ENCODE measurements at places on chromosomes 2 and 18.

DNA sequence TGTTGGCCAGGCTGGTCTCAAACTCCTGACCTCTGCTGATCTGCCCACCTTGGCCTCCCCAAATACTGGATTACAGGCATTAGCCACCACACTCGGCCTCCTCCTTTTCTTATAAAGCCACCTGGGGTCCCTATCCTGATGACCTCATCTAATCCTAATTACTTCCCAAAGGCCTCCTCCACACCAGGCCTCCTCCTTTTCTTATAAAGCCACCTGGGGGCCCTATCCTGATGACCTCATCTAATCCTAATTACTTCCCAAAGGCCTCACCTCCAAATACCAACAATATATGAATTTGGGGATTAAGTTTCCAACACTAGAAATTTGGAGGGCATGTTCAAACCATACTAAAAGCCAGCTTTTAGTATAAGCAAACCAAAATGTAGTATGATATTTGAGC lies 9.7 kb upstream of the RMC1 start:
- DNase-seq = no peak

DNA sequence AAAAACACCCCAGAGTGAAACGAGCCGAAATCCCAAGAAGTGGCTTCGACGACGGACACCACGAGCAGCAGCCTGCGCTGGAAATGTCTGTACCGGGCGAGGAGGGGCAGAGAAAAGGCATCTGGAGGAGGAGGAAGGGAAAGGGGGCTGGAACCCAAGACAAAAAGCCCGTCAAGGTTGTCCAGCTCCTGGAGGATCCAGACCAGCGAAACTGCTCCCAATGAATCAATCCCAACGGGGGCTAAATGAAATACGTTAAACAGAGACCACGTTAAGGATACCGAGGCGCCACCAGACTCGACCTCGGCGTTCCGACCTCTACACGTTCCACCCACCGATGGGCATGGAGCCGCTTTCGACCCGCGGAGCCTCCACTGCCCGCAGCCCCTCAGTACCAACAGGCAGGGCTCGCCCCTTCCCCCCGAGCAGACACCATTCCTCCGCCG lies 400 bp downstream of the CCDC88A start:
- no peak for DNase-seq

- no peak for DNase-seq
Observed at GRCh38 chr2:99865818-99866676, 276.3 kb downstream of the AFF3 start.

DNA sequence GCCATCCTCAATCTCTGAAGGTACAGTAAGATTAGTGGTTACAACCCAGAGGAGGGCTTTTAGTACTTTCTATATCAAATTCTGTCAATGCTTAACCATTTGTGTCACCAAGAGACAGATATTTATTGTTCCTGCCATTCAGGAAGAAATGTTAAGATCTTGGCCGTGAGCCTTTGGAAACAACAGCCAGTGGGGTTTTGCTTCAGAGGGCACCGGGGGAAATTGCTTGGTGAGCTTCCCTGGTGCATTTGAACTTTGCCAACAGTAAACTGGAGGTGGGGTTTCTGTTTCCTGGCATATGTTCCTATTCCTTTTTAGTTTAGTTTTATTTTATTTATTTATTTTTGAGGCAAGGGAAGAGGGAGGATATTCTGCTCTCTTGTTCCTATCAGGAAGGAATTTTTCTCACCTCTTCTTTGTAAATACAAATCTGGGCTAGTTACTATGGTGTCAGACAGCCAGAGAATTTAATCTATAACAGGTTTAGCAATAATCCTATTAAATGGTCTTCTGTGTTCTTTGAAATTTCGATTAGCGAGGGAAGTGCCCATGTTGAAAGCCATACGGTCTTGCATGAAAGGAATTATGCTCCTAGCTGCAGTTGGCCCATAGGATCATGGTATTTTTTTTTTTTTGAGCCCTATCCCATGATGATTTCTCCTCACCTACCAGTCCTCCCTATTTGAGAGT lies 95.7 kb downstream of the MAIP1 start:
- no peak for DNase-seq

DNA sequence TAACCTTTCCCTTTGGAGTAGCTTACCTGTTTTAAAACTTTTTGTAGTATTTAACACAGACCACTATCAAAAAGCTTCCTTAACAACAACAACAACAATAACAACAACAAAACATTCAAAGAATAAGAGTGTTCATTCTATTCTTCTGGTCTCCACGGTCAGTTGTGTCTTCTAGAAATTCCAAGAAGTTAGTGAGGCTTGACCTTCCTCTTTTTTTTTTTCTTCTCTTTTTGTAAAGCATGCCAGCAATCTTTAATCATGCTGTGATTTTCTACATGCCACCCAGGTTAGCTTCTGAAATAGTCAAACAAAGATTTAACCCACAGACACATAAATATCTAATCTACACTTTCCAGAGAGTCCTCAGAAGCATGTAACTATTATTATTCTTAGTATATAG lies 28.4 kb upstream of the KLHL14 start:
- no peak for DNase-seq

DNA sequence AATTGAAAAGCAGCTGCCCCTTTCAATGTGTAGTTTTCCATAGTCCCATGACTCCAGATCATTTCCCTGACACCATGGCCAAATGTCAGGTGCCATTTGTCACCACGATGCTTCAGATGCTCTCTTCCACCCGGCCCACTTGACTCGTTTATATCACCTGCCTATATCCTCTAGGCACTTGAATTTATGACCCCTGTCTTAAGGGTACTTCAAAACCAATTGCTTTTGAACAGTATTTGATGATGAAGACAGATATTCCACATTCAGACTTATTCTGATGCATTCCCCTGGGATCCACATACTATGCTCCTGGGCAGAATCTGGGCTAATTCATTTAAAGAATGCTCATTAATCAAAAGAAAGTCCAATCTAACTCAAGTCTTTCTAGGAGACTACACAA lies 16.9 kb upstream of the RHBDD1 start:
- no peak for DNase-seq

- no peak for DNase-seq
Observed at GRCh38 chr2:54470266-54470938, 14.3 kb downstream of the SPTBN1 start.

- no peak for DNase-seq
Observed at GRCh38 chr2:106105151-106105922, 88.8 kb downstream of the UXS1 start.

DNA sequence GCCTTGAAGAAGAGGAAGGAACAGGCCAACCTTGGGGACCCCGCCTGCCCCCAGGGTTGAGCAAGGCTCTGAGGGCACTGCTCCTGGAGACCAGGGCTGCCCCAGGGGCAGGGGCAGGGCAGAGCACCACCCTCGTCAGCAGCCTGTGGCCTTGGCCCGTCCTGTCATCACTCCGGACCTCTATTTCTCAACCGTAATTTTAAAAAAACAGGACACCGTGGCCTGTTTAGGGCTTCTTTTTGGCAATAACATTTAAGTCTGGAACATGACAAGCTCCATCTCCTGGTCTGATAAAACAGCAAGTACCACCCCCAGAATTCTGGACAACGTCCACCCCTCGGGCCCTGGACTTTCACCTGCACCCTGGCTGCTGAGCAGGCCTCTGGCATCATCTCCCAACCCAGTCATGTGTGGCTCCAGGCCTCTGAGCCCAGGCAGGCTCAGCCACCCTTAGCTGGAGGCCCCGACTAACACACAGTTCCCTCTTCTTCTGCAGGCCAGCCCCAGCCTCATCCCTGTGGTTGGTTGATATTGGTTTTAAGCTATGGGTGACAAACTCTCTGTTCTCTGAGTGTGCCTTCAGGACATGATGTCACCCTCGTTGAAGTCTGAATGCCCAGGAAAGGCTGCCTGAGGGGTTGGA lies 22.6 kb upstream of the ID2 start:
- no peak for DNase-seq

DNA sequence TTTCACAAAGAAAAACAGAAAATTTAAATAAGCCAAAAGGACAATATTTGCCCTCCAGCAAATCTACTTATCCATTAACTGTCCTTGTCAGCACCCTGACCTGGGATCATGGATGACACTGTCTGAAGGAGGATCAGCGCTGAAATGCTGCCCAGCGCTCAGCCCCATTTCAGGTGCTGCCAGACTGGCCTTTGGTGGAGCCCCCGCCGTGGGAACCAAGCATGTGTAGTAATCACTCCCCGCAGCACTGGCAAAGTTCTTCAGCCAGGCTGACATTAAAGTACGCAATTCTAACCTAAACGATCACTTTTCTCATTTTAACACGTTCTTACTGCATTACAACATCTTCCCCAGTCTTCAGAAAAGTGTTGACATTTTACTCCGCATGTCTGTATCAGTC lies 108.6 kb upstream of the GPC1 start:
- no peak for DNase-seq

DNA sequence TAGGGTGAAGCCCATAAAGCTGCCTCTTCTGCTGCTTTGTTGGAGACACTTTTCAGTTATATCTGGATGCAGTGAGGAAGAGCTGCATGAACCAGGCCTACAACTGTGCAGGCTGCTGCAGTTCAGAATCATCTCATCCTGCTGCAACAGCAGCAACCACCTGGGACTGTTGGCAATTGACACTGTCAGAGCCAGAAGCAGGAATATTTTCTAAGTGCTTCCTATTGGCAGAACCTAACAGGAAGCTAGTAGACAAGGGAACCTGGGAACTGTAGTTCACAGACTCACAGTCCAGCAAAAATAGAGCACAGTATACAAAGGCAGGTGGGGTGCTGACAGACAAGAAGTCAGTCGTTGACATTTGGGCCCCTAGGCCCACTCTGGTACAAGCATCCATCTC lies 452.9 kb upstream of the SPRED2 start:
- DNase-seq = no peak

DNA sequence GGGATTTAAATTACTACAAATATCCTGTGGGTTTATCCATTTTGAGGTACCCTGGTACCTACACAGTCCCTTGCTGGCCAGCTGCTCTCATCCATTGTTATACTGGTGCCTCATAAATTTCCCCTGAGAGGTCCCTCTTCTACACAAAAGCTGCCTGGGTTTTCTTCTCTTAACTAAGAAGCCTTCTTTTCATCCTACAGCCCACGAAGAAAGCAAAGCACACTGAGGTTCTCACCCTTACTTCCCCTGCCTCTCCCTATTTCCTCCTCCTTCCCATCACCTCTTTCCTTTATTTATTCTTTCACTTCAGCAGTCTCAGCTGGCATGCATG lies 154.9 kb downstream of the CSRNP3 start:
- DNase-seq = no peak

- DNase-seq = no peak
Observed at GRCh38 chr2:98347298-98348065, 1.2 kb downstream of the CNGA3 start.

DNA sequence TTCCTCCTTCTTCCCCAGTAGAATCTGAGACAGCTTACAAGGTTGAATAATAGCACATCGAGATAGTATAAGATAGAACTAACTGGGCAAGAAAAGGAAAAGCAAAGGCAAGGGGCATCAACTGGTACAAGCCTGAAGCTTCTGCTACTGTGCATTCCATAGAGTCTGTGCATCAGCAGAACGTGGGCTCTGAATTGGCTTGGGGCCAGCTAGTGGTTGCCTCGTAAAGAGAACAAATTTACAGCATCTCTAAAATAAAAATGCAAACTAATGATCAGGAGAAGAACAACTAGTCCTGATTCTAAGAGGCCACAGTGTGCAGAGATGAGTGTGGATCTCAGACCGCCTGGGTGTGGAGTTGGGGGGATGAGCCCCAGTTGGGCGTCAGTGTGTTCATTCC lies 36.6 kb downstream of the UPP2 start:
- DNase-seq = no peak

DNA sequence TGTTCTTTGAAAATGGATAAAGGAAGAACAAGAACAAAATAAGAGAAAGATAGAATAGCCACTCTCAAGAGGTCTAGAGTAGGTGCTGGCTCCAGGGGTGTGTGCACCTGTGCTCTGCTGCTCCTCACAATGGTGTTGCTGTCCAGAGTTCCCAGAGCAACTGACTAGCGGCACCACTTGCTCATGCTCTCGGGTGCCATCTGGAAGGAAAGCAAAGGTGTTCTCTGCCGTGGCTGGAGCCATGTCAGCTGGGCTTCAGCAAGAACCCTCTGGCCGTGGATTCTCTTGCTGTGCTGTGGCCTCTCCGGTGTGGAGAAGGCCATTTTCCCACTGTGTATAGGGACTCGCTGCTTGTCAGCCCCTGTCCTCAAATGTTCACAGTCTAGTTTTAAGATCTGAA lies 114.6 kb upstream of the TEX51 start:
- no peak for DNase-seq

DNA sequence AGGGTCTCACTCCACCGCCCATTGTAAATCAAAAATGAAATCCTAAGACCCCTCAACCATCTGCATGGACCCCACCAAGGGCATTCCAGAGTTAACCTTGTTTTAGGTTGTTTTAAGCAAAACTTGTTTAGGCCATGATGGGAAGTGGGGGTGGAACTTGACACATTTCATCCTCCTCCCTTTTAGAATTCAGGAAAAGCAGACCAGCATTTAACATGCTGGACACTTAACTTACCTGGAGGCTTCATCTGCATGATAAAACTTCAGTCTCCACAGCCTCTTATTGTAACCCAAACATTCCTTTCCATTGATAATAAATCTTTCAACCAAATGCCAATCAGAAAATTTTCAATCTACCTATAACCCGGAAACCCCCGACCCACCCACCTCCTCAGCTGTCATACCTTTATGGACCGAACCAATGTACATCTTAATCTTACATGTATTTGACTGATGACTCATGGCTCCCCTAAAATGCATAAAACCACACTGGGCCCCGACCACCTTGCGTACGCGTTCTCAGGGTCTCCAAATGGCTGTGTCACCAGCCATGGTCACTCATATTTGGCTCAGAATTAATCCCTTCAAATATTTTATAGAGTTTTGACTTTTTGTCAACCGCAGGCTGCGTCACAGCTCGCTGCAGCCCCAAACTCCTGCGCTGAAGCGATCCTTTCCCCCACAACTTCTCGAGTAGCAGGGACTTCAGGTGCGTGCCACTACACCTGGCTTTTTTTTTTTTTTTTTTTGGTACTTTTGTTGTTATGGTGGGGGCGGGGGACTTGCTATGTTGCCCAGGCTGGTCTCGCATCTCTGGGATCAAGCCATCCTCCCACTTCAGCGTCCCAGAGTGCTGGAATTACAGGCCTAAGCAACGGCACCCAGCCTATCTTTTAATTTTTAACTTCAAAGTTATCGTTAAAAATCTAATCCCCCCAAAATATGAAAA lies 917 bp downstream of the MPPE1 start:
- no peak for DNase-seq

DNA sequence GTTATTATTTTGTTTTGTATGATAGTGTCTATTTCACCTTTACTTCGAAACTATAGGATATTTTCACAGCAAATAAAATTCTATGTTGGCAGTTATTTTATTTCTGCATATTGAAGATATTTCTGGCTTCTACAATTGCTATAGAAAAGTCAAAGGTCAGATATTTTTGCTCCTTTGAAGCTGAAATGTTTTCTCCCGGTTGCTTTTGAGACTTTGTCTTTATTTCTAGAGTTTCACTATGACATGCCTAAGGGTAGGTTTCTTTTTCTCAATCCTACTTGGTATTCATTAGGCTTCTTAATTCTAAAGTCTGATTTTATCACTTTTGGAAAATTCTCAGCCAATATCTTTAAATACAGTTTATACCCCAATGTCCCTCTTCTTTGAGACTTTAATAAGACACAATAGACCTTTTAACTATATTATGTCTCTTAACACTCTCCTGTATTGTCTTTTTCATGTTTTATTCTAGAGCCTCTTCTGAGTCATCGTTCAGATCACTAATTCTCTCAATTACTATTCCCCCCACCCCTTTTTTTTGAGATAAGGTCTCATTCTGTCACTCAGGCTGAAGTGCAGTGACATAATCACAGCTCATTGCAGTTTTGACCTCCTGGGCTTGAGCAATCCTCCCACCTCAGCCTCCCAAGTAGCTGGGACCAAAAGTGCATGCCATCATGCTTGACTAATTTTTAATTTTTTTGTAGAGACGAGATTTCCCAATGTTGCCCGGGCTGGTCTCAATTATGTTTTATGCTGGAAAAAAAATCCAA lies 50.5 kb downstream of the USP37 start:
- no peak for DNase-seq
